ENCODE measurements at places on chromosomes 6 and 20. TPM values are rescaled to one million over a fixed set of nuclear protein-coding genes. Genes with fewer than 3 reads are reported as not detected.

The SNPH gene
- total RNA-seq = 7.3 TPM

The SIRPD gene
- not detected for total RNA-seq

The DDX27 gene
- 68.6 TPM for total RNA-seq

The HUS1B gene
- total RNA-seq = 1.5 TPM

The FABP7 gene
- total RNA-seq = not detected

The TINAG gene
- not detected for total RNA-seq

The BPIFB2 gene
- not detected for total RNA-seq

The TRDN gene
- not detected for total RNA-seq

The TSPO2 gene
- 0.34 TPM for total RNA-seq

The PTK6 gene
- total RNA-seq = not detected

The SRMS gene
- not detected for total RNA-seq
